ENCODE measurements at places on chromosomes 6 and 20. TPM values are rescaled to one million over a fixed set of nuclear protein-coding genes. Genes with fewer than 3 reads are reported as not detected.

Gene SPTLC3
- total RNA-seq = 19.3 TPM

GRCh38 chr6:107571354-107571753, 81.4 kb downstream of the SOBP start:
- no peak overlapping the region for H3K4me3 ChIP-seq
- no peaks in the 10 kb centered on the region for H3K36me3 ChIP-seq
- no peaks in the 10 kb centered on the region for H3K4me1 ChIP-seq
- H3K27me3 ChIP-seq = no peaks in the 10 kb centered on the region

GRCh38 chr6:168355716-168356522, 36.3 kb upstream of the DACT2 start:
- DNase-seq = peak; percentile 44
- H3K27me3 ChIP-seq = no peaks in the 10 kb centered on the region
- no peak overlapping the region for H3K4me3 ChIP-seq
- no peak overlapping the region for H3K27ac ChIP-seq
- no peaks in the 10 kb centered on the region for H3K4me1 ChIP-seq

DNA sequence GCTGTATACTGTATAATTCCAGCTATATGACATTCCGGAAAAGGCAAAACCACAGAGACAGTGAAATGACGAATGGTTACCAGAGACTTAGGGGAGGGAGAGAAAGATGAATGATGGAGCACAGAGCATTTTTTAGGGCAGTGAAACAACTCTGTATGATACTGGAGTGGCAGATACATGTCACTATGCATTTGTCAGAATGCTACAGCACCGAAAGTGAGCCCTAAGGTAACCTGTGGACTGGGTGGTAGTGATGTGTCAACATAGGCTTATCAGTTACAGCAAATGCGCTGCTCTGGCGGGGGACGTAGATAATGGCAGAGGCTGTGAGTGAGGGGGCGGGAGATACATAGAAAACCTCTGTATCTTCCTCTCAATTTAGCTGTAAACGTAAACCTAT, 201.3 kb upstream of the SSTR4 start:
- H3K4me1 ChIP-seq = no peaks in the 10 kb centered on the region
- DNase-seq = no peak
- no peak overlapping the region for H3K4me3 ChIP-seq
- no peaks in the 10 kb centered on the region for H3K36me3 ChIP-seq

DNA sequence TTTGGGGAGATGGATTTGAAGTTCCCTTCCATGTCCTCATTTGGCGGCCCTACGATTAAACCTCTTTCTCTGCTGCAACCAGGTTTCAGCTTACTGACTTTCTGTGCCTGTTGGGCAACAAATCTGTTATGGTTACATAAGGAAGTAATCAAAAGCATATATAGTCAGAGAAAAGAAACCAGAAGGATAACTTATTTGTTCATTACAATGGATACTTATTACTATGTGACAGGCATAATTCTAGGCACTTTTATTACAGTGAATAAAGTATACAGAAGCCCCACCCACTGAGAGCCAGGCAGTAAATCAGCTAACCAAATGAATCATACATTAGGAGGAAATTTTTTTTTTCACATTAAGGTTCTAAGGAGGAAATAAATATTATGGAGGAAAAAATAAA, 9.6 kb upstream of the TRIM31 start:
- H3K4me3 ChIP-seq = no peak overlapping the region
- no peaks in the 10 kb centered on the region for H3K36me3 ChIP-seq
- peaks cover 2% of the 10 kb centered on the region for H3K4me1 ChIP-seq
- no peak overlapping the region for H3K27ac ChIP-seq
- no peak for DNase-seq

Gene EEF1A2
- 0.61 TPM for total RNA-seq

Gene MACROD2
- total RNA-seq = 20.7 TPM

DNA sequence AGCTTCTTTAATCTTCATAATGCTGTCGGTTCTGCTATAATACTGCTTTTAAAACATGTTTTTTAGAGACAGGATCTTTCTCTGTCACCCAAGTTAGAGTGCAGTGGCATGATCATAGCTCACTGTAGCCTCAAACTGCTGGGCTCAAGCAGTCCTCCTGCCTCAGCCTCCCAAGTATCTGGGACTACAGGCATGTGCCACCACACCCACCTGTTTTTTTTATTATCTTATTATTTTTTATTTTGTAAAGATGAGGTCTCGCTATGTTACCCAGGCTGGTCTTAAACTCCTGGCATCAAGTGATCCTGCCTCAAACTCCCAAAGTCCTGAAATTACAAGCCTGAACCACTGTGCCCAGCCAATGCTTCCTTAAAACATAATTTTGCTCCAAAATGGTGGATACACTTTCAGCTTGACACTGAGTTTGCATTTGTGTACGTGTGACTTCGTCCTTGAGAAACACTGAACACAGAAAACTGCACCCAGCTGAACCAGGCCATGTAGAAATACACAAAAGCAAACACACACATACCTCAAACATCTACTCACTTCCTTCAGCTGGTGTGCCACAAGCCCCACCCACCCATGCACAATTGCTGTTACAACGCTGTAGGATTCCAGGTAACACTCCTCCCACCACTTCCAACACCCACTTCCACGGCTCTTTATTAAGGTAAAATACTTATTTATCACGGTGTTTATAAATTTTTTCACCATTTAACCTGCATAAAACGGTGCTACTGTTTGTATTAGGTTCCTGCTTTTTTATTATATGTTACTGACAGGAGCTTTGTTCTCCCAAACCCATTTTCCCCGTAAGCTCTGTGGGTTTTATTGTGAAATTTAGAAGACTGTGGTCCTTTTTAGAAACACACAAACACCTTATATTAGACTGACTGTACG, 109.1 kb downstream of the TSHZ2 start:
- H3K36me3 ChIP-seq = no peaks in the 10 kb centered on the region
- no peaks in the 10 kb centered on the region for H3K27me3 ChIP-seq
- H3K4me1 ChIP-seq = peaks cover 24% of the 10 kb centered on the region
- peak; percentile 59 for DNase-seq
- no peak overlapping the region for H3K27ac ChIP-seq
- H3K4me3 ChIP-seq = no peak overlapping the region

DNA sequence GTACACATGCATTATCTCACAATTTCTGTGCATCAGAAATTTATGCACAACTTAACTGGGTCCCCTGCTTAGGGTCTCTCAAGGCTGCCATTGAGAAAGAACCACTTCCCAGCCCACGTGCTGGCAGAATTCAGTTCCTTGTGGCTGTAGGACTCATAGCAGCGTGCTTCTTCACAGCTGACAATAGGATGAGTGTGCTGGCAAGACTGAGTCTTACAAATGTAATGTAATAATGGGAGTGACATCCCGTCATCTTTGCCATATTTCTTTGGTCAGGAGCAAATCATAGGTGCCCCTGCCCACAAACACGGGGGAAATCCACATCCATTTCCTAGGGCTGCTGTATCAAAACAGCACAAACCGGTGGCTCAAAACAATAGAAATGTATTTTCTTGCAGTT, 77.4 kb downstream of the FIG4 start:
- no peak for DNase-seq
- H3K4me1 ChIP-seq = no peaks in the 10 kb centered on the region
- no peak overlapping the region for H3K27ac ChIP-seq

GRCh38 chr6:3258720-3259490, at the start of gene PSMG4:
TSS of gene PSMG4 (plus strand) at chr6:3258947. CDS start at chr6:3259023, 76 bp downstream.
- peak; percentile 99 for DNase-seq
- peaks cover 27% of the 10 kb centered on the region for H3K4me1 ChIP-seq
- peak within 1 kb of the TSS; percentile 100 for H3K4me3 ChIP-seq
- H3K27me3 ChIP-seq = no peaks in the 10 kb centered on the region
- no peaks in the 10 kb centered on the region for H3K36me3 ChIP-seq

GRCh38 chr6:134647861-134648260, 302.0 kb downstream of the ALDH8A1 start:
- H3K4me1 ChIP-seq = peaks cover 14% of the 10 kb centered on the region
- no peaks in the 10 kb centered on the region for H3K27me3 ChIP-seq
- no peak for DNase-seq
- H3K4me3 ChIP-seq = no peak overlapping the region
- no peak overlapping the region for H3K27ac ChIP-seq
- no peaks in the 10 kb centered on the region for H3K36me3 ChIP-seq

DNA sequence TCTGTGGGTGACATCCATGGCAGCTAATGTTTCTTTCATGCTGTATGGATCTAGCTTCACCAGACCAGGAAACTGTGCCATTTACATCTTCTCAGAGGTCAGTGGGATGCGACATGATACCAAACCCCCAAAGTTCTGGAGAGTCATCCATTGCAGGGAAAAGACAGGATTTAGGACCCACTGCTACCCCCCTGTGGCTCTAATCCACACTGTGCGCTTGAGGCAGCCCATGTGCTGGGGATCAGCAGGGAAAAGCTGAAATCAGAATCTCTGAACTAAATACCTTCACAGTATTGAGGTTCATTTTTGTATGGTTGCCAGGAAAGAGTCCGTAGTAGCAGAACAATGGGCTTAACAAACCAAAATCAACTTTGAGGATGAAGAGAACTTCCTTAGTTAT, 164.4 kb downstream of the TMEM242 start:
- H3K4me3 ChIP-seq = no peak overlapping the region
- H3K27me3 ChIP-seq = no peaks in the 10 kb centered on the region
- no peak overlapping the region for H3K27ac ChIP-seq
- H3K4me1 ChIP-seq = no peaks in the 10 kb centered on the region
- peaks cover 20% of the 10 kb centered on the region for H3K36me3 ChIP-seq
- DNase-seq = no peak

GRCh38 chr20:61369731-61370520, 117.9 kb downstream of the CDH4 start:
- no peaks in the 10 kb centered on the region for H3K36me3 ChIP-seq
- no peak overlapping the region for H3K27ac ChIP-seq
- no peaks in the 10 kb centered on the region for H3K4me1 ChIP-seq
- H3K27me3 ChIP-seq = no peaks in the 10 kb centered on the region
